ENCODE measurements at places on chromosomes 5 and 9. TPM values are rescaled to one million over a fixed set of nuclear protein-coding genes. Genes with fewer than 3 reads are reported as not detected.

The GABRA6 gene
- total RNA-seq: not detected

The SIT1 gene
- total RNA-seq: not detected

The CYLC2 gene
- not detected for total RNA-seq

The FBP2 gene
- total RNA-seq: not detected

The PCDHB3 gene
- 0.17 TPM for total RNA-seq

The SLC6A3 gene
- not detected for total RNA-seq

The ACOT12 gene
- total RNA-seq: not detected

The RFX3 gene
- total RNA-seq: 8.4 TPM

DNA sequence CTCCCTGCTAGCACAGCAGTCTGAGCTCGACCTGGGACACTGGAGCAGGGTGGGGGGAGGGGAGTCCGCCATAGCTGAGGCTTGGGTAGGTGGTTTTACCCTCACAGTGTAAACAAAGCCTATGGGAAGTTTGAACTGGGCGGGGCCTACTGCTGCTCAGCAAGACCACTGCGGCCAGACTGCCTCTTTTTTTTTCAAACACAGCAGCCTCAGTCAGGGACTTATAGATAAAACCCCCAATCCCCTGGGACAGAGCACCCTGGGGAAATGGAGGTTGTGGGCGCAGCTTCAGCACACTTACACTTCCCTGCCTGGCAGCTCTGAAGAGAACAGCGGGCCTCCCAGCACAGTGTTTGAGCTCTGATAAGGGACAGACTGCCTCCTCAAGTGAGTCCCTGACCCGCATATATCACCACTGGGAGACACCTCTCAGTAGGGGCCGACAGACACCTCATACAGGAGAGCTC lies 151.1 kb upstream of the APC start:
- DNase-seq: no peak

GRCh38 chr9:112408275-112408674 lies 28.4 kb downstream of the HSDL2 start:
- no peak for DNase-seq

- DNase-seq: no peak
Observed at GRCh38 chr5:141853895-141854626, 24.1 kb downstream of the PCDH1 start.

DNA sequence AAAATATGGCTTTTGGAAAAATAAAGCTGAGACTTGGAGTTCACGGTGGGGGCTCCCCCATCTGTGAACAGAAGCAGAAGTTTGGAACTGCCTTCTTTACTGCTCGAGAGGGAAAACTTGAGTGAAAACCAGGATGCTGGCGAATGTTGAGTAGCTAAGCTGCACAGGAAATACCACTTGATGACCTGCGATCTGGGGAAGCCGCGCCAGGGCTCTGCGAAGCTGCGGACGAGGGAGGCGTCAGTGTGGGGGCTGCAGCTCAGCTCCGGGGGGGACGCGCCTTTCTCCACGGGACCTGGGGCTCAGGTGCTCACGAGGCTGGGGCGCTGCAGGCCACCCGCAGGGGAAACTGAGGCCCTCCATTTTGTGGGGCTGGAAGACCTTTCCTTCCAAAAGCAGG lies 62.3 kb downstream of the TENT4A start:
- DNase-seq: no peak

DNA sequence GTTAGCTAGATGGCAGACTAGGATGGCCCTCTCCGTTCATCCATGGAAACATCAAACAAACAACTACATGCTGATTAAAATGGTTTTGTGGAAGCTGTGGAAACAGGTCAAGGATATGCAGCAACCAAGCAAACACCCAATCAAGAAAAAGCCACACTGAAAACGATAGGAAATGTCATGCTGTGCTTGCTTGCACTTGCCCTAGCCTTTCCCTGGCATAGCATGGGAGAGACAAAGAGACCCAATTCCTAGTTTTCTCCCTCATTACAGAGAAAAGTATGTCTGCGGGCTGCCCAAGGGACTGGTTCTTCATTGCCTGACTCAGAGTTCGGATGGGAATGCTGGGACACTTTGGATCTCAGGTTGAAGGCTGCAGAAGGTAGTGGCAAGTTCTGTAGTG lies 98.7 kb downstream of the FANCC start:
- no peak for DNase-seq

- no peak for DNase-seq
Observed at GRCh38 chr5:124981901-124982300, 235.5 kb upstream of the ZNF608 start.

DNA sequence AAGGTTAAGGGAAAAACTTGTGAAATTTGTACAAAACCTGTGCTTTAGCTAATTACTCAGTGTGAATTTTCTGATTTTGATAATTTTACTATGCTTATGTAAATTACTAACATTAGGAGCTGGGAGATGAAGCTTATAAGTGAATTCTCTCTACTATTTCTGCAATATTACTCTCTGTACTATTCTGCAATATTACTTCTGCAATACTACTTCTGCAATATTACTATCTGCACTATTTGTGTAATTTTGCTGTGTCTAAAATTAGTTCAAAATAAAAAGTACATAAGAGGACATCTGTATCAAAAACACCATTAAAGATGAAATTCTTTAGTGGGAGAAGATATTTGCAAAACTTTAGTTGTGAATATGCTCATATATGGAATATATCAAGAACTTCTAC lies 62.9 kb downstream of the C9 start:
- DNase-seq: no peak

DNA sequence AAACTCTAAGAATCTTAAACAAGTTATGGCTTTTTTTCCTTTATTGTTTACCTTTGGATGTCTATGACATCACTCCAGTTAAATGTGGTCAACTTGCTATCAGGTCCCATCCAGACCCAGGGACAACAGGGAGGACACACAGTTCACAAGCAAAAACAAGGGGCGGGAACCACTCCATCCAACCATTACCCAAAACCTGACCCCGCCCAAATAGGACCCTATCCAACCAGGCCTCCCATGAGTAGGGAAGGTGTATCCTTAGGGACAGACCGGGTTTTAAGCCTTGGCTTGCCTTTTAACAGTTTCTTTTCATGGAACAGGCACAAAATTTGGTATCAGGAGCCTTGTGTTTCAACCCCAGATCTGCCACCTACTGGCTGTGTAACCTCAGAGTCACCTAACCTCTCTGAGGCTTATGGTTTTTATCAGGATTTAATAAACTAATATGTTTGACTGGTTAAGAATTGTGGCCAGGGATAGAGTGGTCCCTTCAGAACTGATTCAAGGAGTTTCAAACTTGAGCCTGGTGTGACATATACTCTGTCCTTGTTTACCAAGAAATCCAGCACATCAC lies 127.7 kb upstream of the RAD23B start:
- DNase-seq: no peak

DNA sequence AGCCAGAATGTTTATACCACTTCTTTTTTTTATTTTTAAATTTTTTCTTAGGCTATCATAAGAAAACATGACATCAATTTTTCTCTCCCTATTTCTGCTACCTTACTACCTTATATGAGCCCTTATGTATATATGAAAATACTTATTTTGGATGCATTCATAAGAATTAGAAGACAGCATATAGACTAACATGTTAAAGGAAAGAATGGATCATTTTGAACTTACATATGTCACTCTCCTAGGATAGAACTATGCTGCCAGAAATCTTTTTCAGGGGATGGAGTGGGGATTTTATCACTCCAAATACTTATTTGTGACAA lies 51.8 kb downstream of the SNX24 start:
- DNase-seq: no peak

DNA sequence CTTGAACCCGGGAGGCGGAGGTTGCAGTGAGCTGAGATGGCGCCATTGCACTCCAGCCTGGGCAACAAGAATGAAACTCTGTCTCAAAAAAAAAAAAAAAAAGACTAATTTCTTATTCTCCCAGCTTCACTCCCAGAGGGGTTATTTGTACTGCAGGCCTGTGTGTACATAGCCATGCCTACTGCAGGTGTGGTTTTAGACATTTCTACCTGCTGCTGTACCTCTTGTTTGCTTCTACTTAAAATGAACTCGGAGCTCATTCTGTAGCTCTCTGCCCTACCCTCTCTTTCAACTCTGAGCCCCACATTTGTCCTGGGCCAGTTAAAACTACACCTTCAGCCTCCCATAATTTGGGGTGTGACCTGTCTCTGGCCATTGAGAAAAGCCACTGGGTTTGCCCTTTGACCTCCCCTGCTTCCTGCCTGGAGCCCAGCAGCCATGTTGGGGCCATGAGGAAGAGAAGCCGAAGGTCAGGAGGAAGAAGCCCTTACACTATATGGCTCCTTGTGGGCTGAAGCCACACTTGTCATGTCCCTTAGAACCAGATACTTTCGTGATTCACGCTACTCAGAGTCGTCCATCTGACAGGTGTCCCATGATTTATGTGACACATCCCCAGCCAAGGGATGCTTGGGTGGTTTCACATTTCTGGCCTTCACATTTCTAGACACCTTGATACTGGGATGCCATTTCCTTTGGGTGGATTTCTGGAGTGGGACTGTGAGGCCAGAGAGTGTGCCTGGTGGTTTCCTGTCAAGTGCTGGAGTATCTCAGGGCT lies 9.4 kb upstream of the CARD19 start:
- DNase-seq: no peak

- no peak for DNase-seq
Observed at GRCh38 chr5:72183101-72183520, 75.8 kb downstream of the MAP1B start.

GRCh38 chr9:5718296-5719032 lies 89.6 kb downstream of the RIC1 start:
- no peak for DNase-seq

DNA sequence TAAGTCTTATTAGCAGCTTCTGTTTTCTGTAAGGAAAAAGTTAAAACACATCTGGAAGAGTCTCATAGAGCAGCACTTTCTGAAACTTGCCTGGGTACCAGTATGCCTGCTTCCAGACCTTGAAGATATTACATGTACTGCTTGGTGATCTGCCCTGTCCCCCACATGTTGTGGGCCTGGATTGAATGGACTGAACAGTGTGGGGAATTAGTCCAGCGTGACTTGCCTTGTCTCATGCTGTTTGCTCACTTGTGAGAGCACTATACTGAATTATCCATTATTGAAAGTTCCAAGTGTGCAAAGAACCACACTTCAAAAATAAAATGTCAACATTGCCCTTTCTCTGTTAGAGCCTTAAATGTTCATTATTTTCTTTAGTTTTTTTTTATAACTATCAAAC lies 8.9 kb downstream of the CTNNA1 start:
- DNase-seq: no peak

GRCh38 chr9:135468854-135469521 lies 10.6 kb upstream of the PPP1R26 start:
- DNase-seq: no peak

- DNase-seq: no peak
Observed at GRCh38 chr5:144329681-144330080, 159.0 kb downstream of the KCTD16 start.

DNA sequence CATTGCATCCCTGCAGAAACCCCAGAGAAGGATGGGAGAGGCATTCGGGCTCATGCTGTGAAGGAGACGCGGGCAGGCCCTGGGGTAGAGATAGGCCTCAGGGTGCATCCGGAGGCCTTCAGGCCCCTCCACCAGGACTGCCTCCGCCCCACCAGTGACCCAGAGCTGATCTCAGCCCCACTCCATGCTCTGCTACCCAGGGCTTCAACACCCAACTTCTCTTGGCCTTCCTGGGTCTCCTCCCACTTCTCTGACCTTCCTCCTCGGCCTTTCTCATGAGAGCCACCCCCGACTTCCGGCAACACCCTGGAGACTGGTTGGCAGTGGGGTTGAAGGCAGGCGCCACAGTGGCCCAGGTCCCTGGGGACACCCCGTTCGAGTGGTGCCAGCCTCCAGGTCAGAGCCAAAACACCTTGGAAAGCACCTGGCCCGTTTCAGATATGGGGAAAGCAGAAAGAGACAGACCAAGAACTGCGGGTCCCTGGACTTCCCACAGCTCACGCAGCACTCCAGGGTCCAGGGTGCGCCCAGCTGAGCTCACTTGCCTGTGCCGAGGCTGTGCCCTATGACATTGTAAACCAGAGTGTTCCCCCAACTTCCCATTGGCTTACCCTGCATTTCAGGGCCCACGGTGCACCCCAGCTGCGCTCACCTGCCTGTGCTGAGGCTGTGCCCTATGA lies 65.1 kb upstream of the OLFM1 start:
- no peak for DNase-seq

GRCh38 chr9:78358329-78359051 lies 61.6 kb downstream of the PSAT1 start:
- no peak for DNase-seq

DNA sequence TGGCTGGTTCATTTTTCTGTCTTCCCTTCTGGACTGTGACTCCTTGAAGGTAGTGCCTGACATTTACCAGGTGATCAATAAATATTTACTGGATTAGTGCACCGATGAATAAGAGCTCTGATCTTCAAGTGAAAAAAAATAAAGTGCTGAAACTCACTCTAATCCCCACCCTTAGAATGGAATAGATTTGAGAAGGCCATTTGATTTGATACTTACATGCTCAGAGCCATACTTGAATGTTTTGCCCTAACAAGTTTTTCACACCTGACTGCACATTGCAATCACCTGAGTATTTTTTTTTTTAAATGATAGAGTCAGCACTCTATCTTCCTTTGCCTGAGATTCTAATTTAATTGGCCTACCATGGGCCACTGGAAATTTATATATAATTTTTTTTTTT lies 105.7 kb downstream of the LRRC70 start:
- DNase-seq: no peak

DNA sequence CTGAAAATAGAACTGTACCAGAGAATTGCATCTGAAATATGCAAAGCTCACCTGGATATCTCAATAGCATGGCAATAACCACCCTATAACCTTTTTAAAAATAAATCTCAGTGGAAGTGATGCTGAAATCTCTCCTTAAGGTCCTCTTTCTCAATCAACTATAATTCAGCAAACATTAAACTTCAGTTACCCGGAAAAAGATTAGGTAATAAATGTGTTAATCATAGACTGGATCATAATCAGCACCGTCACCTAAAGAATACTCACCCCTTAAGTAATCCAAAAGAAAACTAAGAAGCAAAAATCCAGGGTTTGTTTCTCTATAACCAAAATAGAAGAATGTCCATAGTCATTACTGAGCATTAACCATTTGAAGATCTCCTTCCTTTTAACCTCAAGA lies 44.3 kb upstream of the DENND4C start:
- peak; percentile 78 for DNase-seq

DNA sequence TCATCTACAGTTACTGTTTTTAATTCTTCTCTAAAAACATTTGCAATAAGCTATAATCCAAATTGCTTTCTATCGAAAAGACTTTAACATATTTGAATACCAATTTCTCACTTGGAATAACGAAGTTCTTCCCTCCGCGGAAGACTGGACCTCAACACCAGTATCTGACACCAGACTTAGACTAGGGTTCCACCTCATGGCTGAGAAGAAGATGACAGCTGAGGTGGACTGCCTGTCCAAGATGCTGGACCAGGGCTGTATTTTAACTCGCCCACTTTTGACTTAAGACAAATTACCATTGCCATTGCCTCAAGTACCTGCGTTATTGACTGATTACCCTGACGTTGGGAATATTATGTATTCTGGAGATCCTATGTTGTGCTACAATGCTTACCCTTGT lies 34.1 kb downstream of the ZMAT2 start:
- DNase-seq: no peak

- DNase-seq: no peak
Observed at GRCh38 chr5:12611132-12611531, 706.9 kb upstream of the CTNND2 start.

All from PC-9 (cell line).